ENCODE measurements at places on chromosomes 4 and X.

DNA sequence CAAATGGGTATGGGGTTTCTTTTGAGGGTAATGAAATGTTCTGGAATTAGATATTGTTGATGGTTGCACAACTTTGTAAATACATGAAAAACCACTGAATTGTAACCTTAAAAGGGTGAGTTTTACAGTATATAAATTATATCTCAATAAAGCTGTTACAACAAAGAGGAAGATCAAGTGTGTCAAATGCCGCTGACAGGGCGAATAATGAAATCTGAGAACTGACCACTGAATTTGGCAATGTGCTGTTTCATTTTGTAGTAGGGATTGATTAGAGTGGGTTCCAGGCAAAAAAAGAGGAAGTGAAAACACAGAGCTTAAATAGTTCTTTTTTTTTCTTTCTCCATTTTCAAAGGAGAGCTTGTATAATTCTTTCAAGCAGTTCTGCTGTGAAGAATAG is 161.1 kb upstream of the NAP1L5 start:
- no peak for DNase-seq

DNA sequence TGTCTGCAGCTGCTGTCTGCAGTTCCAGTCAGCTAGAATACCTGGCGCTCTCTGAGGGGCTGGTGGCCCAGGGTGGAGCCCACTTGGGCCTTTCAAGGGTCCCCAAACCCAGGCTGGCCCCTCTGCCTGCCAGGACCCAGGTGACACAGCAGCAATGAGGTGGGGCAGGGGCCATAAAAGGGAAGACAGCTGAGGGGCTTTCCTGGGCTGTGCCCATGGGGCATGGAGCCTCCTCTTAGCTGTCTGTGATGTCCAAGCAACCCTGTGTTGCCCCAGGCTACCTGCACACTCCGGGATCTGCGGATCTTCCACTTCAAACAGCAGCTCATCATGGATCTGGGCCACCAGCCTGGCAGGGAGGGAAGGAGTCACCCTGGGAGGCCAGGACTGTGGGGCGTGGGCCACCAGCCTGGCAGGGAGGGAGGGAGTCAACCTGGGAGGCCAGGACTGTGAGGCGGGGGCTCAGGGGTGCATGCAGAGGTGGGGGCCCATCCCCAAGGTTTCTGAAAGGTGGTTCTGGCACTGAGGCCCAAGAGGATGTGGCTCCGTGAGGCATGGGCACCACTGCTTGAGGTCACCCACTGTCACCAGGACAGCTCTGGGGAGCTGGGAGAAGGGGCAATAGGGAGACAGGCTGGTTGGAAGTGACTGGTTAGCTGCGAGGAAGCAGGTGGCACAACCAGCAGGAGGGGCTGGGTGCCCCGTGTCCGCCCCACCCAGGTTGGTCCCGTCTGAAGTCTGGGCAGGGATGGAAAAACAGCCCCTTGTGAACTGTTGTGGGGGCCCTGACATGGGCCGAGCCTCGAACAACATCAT is 16.3 kb downstream of the NAT8L start:
- no peak for DNase-seq

DNA sequence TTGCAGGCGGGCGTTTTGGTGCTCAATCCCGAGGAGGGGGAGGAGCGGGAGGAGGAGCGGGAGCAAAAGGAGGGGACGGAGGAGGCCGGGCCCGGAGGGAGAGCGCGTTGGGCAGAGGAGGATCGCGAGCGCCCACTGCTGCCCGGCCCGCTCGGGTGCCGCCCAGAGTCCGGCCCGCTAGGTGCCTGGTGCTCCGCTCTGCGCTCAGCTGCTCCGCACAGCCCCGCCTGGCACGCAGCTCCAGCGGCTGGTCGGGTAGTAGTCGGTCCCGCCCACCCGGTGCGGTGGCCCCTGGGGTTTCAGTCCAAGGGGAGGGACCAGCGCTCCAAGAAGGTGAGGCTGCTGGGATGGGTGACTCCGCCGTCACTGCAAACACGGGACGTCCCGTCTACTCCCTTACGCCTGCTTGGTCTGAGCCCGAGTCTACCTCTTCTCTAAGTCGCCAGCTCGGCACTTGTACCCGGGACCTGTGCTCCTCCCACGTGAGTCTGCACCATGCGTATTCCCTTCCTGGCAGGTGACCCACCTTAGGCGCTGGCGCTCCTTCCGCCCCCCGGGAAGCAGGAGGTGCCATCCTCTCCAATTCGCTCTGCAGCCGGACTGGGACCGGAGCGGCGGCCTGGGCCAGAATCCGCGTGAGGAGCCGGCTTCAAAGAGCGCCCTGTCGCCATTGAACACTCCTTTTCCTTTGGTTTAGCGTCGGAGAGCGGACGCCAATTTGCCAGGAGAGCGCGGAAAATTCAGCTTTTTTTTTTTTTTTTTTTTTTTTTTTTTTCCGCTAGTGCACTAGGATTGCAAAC is 405 bp upstream of the HS3ST1 start:
- peak; percentile 91 for DNase-seq

DNA sequence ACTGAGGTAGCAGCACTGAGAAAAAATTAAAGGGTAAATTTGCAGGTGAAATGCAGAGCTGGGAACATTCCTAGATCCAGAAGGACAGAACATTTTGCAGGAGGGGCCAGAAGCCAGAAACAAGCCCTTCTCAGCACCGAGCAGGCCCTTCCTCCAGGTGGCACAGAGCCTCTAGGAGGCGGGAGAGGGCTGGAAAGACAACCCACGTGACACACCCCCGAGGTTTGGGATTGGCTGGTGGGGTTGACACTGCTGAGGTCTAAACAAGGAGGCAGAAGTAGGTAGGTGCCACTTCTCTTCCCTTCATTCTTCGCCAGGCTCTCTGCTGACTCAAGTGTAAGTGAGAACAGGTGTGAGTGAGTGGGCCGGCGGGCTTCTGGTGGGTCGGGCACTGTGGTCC is at the start of gene PAGE4:
Gene PAGE4 (plus strand): TSS at position 288 of the 400 bp plus-strand sequence. CDS start 1,126 bp downstream, outside the sequence.
- peak; percentile 24 for DNase-seq

- DNase-seq = no peak
Measured at GRCh38 chr4:39042366-39042765, 10.2 kb upstream of the TMEM156 start.

DNA sequence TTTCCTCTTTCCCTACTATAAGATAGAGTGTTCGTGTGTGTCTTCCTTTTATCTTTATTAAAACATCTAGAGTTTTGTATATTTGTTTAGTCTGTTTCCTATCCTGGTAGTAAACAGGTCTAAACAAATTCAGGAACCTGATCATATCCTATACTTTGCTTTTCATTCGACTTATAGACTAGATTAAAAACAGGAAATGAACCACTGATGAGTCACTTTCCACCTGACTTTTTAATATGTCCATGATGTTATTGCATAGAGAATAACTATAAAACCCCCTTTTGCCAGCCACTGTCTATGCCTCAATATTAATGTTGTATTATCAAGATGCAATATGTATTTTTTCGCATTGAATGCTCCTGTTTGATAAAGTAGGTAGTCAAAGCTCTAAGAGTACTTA is 1794.0 kb downstream of the STIM2 start:
- DNase-seq = no peak

DNA sequence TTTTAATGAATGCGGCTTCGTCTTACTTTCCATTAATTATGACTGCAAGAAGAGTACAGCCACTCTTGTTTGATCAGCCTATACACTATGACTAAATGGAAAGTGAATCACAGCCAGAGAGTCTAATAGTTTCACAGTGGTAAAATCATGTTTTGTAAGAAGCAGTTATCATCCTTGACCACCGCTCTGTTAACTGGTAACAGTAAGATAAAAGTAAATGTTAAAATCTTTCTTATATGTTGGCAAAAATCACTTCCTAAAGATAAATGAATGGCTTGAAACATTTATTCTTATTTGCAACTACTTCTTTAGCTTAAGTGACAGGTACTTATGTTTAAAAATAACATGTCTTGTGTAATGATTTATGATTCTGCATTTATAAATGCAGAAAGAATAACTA is 13.2 kb downstream of the GALNT7 start:
- DNase-seq = no peak

DNA sequence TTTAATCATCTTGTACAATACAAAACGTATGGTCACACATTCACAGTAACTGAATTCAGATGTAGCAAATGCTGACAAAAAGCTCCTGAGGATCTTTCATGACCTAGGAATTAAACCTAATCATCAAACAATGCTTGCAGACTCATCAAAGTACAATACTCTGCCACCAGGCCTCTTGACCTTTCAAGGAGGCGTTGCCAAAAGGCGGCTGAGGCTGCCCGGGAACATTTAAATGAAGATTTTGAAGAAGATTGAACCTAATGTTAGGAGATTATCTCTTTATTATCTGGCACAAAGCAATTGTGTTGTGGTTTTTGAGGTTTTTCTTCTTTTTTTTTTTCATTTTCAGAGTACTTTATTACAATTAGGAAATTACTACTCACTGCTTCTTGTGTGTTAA is 340.5 kb downstream of the GALNTL6 start:
- DNase-seq = no peak

DNA sequence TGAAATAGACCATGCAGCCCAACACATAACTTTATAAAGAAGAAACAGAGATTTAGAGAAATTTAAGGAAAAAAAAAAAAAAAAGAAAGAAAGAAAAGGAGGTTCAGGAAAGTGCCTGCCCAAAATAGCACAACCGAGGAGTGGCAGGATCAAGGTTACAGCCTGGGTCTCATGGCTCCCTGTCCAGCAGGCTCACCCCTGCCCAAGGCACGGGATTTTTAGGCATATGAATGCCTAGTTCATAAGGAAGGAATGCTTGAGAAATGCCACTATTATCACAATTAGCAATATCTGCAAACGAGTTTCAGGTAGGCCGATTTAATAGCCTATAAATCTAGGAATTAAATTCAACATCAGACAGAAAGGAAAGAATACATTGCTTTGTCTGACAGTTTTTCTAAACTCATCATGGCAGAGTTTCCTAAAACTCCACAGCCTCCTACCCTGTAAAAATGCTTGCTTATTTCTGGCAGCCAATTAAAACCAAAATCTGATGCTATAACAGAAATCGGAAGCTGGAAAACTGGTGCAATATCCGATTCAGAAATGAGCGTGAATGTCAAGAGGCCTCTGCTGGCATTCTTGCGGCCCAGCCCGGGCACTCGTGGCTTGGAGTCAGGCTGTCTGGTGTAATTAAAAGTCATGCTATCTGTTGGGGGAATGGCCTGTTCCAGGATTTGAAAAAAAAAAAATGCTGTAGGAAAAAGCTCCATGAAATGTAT is 63.5 kb downstream of the GEMIN8 start:
- no peak for DNase-seq

DNA sequence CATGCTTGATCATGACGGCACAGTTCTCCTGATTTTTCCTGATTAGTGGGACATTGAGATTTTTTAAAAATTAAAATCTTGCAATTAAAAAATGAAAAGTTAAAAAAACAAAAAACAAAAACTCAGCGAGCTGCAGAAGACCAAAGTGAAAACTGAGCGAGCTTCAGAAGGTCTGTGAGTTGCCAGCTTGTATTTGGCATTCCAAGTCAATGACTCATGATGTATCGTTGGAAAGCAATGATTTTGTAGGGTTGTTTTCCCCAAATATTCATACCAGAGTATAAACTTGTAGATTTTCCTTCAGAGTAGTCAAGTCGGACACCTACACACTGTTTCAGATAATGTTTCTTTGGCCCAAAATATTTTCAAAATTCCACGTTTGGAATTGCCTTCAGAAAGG is 76.9 kb downstream of the LRRC66 start:
- no peak for DNase-seq

GRCh38 chr4:146338512-146338911 is 124.2 kb downstream of the REELD1 start:
- DNase-seq = no peak

GRCh38 chrX:66193821-66194220 is 29.8 kb downstream of the HEPH start:
- DNase-seq = no peak

- no peak for DNase-seq
Measured at GRCh38 chr4:56360071-56360470, 27.2 kb downstream of the AASDH start.

- DNase-seq = no peak
Measured at GRCh38 chrX:72294497-72294896, 11.2 kb downstream of the CITED1 start.

DNA sequence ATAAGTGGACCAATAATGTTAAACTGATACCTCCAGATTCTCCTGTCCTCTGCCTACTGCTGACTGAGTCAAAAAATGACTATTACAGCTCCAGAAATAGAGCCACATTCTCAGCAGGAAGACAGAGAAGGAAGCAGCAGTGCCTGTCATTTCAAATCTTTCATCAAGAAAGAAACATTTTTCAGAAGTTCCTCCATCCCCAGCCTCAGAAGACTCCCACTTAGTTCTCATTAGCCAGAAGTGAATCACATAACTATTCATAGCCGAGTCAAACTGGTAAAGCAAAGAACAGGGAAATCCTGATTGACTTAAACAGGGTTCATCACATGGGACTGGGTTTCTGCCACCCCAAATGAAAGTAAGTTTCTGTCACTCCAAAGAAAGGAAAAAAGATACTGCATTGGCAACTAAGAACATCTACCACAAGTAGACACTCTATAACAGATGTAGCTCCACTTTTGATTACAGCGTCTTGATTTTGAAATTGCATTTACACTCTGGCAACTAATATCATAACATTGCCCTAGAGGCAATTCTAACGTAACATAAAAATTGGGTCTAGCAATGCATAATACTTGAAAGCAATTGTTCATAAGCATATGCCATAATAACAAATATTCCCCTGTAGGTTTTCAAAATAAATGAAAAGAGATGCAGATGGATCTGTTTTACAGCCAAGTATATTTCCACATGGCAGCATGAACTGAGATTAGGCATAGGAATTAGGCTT is 599.8 kb downstream of the GALNTL6 start:
- DNase-seq = no peak

DNA sequence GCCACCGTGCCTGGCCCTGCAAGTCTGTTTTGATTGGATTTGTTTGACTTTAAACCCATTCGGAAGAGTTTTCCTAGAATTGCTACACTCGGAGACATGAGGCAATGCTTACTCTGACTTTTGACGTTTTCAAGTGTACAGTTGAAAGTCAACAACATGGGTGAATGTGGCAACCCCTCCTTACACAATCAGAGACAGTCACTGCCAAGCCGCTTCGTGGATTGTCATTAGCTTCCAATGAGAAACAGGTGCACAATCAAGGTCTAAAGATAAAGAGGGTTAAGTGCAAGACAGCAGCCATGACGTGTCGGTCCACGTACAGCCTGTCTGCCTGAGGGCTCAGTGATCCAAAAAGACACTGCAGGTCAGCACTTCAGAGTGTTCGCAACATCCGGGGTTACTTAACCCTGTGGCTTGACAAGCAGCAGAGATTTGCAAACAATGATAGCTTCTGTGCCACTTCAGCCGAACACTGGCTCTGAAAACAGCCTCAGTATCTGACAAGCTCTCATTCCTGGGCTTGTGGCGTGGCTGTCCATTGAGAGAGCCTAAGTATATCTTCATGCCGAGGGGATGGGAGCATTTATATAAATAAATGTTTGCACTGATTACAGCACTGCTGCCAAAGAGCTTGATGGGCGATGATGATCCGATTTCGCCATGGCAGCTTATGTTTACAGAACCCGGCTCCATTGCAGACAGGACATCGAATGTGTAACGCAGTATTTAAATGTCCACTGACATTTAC is 180.0 kb downstream of the DHRSX start:
- DNase-seq = no peak
